ENCODE measurements at places on chromosomes 6 and 20.

- no peak for DNase-seq
Observed at GRCh38 chr20:8271727-8272126, 139.7 kb downstream of the PLCB1 start.

DNA sequence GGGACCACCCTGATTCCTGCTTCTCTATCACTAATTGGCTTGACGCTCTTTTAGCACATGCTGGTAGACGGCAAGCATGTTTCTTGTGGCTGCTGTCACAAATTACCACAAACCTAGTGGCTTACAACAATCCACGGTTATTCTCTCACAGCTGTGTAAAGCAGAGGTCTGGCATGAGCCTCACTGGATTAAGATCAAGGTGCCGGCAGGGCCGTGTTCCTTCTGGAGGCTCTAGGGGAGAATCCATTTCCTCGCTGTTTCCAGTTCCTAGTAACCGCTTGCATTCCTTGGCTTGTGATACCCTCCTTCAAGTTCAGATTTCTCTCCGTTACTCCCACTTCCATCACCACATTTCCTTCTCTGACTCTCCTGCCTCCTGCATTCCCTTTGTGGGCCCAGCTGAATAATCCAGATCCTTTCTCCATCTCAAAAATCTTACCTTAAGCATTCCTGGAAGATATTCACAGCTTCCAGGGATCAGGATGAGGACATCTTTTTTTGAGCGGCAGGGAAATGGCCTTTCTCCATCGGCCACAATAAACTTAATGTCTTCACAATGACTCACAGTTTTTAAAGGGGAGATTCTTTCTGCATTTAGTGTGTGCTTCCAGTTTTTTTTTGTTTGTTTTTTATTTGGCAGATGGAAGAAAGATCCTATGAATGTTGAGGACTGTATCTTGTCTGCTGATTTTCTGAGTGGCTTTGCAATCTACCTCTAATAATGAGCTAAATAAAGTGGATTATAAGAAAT, 39.9 kb downstream of the BMP6 start:
- DNase-seq: no peak

- DNase-seq: no peak
Observed at GRCh38 chr20:59039233-59039632, 3.4 kb downstream of the PRELID3B start.

- DNase-seq: no peak
Observed at GRCh38 chr6:24016286-24016685, 109.7 kb upstream of the NRSN1 start.

- DNase-seq: no peak
Observed at GRCh38 chr6:117448011-117448410, 22.3 kb upstream of the ROS1 start.

GRCh38 chr6:154650351-154650750, 82.9 kb upstream of the SCAF8 start:
- no peak for DNase-seq

DNA sequence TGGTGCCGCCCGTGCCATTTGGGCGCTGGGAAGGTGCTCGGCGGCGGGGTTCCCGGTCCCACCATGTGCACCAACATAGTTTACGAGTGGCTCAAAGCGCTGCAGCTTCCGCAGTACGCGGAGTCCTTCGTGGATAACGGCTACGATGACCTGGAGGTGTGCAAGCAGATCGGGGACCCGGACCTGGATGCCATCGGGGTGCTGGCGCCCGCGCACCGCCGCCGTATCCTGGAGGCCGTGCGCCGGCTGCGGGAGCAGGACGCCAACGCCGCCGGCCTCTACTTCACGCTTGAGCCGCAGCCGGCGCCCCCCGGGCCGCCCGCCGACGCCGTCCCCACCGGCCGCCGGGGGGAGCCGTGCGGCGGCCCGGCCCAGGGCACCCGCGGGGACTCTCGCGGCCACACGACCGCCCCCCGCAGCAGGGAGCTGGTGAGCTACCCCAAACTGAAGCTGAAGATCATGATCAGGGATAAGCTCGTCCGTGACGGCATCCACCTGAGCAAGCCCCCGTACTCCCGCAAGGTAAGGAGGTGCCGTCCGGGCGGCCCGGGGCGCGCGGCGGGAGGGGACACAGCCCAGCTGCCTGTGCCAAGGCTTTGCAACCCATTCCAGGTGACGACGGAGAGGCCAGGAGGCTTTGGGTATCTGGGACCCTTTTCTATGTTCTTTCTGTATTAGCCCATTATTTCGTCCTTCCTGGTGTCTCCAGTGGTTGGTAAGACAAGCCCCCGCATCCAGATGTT, 547 bp downstream of the SAMD5 start:
- DNase-seq: no peak

GRCh38 chr6:30963641-30964040, 19.9 kb upstream of the MUC21 start:
- no peak for DNase-seq

GRCh38 chr6:20632696-20633095, 98.4 kb downstream of the CDKAL1 start:
- no peak for DNase-seq

DNA sequence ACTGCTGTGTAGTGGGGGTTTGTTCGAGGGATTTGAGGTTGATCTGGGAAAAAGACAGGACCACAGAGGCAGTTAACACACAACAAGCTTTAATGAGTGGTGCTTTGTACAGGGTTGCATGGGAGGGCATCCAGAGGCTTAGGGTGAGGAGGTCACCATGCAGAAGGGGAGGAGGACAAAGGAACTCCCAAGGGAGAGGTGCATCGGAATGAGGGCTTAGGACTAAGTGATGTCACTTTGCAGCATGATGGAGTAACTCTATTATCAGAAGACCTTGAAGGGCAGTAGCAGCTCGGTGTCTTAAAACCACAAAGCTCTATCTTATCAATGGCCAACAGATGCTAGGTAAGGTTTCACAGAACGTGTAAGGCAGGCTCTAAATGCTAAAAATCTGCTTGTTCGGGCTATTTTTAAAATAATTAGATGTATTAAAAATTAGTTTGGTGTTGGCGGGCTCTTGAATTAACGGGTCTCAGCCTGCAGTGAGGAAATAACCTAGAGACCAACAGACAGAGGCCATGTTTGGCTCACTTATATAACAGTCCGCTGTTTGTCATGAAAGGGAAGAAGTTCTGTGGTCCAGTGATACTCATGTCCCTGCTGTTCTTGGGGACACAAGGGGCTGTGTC, 37.9 kb downstream of the MAN1A1 start:
- no peak for DNase-seq

DNA sequence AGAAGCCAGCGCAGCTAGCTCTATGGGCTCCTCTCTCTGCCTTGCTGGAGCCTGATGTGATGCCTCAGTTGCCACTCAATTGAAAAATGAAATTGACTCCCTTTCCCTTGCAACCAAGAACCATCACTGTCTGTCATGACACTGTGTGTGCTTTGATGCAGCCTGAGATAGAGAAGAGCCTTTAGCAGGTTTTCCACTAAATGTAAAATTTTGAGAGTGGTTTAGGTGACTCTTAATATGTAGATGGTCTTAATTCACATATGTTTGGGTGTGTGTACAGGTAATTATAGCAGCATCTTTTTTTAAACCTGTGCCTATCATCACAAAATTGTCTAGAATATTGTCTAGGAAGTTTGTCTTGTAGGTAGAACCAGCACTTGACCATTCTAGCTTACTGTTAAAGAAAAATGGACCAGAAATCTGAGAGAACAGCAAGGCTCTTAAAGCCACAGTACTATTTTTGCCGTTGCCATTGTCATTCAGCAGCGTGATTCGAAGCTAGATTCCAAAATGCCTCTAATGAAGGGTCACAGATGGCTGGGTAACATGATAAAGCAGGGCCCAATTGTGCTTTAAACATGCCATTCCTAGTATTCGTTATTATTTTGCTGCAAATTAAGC, 1.3 kb downstream of the ARFGEF3 start:
- no peak for DNase-seq

DNA sequence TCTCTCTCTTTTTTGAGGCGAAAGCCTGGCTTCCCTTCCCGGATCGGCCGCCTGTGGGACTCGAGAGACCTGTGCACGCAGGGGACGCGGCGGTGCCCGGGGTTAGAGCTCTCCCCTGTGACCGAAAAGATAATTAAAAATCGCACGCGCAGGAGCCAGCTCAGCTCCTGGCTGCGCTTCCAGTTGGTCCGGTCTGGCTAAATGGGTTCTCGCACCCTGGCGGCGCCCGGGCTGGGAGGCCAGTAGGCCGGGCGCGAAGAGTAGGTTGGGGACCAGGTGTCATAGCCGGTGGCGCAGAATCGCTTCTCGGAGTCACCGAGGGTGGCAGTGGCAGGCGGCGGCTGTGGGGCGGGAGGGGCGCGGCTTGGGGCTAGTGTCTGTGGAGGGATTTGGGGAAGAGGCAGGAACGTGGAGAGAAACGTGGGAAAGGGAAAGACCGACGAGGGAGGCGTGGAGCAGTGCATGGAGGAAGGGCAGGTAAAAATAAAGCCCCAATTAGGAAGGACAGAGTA, 41.9 kb upstream of the SUPT3H start:
- DNase-seq: peak; percentile 54

DNA sequence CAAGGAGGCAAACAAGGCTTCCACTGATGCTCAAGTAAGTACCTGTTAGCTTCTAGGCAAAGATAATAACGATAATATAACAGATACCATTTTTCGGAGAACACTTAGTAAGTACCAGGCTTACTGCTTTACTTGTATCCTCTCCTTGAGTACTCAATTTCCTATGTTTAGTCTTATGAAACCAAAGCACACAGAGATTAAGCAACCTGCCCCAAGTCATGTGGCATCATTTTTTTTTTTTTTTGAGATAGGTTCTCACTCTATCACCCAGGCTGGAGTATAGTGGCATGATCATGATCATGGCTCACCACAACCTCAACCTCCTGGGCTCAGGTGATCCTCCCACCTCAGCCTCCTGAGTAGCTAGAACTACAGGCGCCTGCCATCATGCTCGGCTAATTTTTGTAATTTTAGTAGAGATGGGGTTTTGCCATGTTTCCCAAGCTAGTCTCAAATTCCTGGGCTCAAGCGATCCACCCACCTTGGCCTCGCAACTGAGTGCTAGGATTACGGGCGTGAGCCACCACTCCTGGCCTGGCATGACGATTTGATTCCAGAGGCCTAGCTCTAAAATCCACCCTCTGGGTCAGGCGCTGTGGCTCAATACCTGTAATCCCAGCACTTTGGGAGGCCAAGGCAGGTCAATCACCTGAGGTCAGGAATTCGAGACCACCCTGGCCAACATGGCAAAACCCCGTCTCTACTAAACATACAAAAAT, 14.0 kb downstream of the SPAG4 start:
- DNase-seq: no peak

DNA sequence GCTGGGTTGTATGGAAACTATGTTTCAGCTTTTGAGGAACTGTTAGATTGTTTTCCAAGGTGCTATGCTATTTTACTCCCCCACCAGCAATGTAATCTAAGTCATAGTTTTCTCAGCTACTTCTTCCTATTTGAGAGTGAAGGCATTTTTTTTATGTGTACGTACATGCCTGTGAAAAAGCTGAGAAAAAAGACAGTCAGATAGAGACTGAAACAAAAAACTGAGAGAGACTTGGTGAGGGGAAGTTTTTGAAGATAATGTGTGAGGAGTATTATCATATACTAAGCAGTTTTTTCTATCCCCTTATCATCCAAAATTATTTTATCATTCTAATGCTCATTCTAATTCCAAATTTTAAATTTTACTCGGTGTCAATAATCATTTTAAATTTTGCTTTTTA, 780.0 kb downstream of the BCKDHB start:
- no peak for DNase-seq

- no peak for DNase-seq
Observed at GRCh38 chr6:152119831-152120230, 312.3 kb downstream of the ESR1 start.

DNA sequence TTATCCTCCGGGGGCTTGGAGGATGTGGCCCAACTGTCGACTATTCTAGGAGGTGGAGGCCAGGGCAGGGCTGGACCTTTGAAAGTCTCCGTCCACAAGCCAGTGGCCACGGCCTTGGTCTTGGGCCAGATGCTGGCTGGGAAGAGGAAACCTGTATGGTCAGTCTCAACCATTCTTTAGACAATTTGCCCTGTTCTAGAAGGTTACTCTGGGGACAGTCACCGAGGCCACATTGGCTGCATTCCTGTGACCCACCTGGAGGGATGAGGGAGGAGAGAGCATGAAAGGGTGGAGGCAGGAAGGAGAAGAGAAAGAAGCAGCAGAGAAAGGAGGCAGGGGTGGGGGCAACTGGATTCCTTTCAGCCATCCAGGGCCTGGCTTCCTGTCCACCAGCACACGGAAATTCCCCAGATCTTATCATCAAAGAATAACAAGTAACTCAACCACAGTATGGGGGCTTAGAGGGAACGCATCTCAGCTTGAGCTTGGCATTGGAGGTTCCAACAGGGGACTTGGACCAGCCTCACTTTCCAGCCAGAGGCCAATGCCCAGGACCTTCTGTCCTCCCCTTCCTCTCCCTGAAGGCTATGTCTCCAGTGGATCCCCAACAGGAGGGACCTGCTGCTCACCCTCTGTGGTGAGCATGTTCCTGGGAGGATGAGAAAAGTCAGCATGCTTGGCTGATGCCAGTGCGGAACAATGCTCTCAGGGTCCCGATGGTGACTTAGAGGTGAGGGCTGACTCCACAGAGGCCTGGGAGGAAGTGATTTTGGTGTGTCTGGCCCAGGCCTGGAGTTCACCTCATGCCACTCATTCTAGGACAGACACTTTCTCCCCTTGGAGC, 30.4 kb downstream of the TGM2 start:
- DNase-seq: no peak

- DNase-seq: no peak
Observed at GRCh38 chr20:37529214-37529967, 1.7 kb upstream of the BLCAP start.

GRCh38 chr6:68094070-68094469, 541.0 kb upstream of the ADGRB3 start:
- no peak for DNase-seq
